CD4-positive, alpha-beta T cell treated with Interleukin-6 for 4 hours (primary cell): ENCODE measurements at places on chromosomes 2 and 18.

DNA sequence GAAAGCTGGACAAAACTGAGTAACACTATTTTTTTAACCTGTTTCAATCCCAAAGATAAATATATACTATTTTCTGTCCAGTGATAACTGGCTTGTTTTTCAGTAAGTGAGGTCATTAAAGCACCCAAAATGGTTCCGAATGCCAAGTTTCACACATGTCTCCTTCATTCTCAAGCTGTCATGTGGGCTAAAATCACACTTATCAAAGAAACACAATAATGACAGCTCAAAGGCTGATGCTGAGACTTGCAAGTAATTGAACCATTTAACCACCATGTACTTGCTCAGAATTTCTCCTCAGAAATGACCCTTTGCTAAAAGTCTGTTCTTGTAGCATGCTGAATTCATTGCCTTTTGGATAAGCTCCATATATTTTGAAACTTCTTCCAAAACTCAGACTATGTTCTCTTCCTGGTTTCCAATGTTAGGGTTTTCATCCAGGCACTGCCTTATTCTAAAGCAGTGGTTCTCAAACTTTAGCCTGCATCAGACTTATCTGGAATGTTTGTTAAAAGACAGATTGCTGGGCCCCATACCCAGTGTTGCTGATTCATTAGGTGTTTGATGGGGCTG, 149.8 kb downstream of the VWC2L start:
- DNase-seq: no peak

- DNase-seq: peak; percentile 40
These were observed 19.3 kb downstream of the INPP5D start for GRCh38 chr2:233079473-233079877.

DNA sequence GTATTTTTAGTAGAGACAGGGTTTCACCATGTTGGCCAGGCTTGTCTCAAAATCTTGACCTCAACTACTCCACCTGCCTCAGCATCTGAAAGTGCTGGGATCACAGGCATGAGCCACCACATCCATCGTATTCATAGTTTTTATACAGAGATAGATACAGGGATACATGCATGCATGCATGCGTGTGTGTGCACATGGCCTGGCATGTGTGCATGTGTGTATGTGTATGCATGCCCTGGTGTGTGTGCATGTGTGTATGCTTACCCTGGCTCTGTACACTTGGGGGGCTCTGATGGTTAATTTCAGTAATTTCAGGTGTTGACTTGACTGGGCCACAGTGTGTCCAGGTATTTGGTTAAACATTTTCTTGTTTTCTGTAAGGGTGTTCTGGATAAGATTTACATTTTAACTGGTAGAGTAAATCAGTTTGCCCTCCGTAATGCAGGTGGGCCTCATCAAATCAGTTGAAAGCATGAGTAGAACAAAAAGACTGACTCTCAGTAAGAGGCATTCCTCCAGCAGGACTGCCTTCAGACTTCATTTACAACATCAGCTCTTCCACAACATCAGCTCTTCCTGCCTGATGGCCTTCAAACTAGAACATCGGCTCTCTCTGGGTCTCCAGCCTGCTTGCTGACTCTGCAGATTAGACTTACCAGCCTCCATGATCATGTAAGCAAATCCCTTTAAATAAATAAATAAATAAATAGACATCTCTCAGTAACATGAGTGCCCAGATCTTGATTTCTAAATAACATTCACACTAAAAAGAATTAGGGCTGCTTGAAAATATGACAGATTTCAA, 30.8 kb downstream of the SESTD1 start:
- DNase-seq: no peak

- no peak for DNase-seq
These were observed 490.9 kb downstream of the STK39 start for GRCh38 chr2:167756446-167756845.

- peak; percentile 70 for DNase-seq
These were observed 10.3 kb upstream of the CXXC1 start for GRCh38 chr18:50297621-50298442.

DNA sequence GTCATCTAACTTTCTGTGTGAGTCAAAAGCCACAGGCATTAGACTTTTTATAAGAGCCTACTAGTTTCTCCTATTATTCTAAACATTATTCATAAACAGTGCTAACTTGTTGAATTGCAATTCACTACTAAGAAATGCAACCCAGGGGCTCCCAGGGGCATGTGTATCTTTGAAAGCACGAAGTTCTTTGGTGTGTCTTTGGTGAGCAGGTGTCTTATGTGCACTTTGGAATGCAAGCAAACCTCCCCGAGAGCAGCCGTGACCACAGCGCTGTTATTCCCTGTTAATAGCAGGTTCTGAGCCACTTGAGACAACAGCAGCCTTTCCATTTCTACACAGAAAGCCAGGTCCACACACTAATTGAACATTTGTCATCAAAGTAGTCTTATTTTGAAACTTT, 123.5 kb downstream of the PRKRA start:
- DNase-seq: no peak

DNA sequence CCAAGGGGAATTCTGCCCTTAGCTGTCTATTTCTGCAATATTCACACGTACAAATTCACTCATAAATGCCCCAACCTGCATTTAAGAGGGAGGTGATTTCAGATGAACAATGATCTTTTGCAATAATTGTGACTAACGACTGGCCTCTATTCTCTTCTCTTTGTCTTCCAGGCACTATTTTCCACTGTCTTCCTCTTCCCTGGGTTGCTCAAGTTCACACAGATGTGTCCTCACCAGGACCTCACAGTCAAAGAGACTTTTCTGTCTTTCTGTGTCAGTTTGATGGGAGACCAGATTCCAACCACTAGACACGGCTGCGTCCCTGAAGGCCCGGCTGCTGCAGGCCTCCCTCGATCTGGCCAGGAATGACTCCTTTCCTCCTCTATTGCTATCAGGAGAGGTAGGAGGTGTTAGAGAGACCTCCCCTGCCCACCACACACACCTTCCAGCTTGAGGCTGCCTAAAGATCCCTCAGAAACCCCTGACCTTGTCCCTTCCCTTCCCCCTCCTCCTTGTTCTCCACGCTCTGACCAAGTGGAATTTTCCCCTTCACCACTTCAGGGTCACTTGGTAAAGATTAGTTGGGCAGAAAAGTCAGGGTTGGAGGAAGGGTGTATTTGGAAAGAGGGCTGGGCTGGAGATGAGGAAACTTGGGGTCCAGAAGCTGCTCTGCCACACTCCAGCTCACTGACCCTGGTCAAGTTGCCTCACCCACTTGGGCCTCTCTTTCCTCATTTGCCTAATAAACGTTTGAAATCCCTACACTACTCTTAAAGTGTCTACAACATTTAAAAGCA, 109.2 kb upstream of the COPS8 start:
- DNase-seq: no peak

DNA sequence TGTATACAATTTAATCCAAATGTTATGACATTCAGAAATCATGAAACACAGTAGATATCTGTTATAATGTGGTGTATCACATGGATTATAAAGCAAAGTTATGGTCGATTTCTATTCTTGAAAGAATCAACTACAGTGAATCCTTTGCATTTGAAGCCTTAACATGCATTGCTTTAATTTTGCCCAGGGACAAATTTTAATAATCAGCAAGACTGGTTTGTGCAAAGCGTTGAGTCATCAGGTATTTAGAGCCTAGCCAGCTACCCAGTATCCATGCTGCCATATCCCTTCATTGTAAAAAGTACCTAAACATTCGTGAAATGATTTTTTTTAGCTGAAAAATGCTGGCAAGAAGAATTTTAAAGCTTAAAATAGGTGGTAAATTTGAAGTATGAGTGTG, 8.9 kb upstream of the SPDYA start:
- DNase-seq: no peak

DNA sequence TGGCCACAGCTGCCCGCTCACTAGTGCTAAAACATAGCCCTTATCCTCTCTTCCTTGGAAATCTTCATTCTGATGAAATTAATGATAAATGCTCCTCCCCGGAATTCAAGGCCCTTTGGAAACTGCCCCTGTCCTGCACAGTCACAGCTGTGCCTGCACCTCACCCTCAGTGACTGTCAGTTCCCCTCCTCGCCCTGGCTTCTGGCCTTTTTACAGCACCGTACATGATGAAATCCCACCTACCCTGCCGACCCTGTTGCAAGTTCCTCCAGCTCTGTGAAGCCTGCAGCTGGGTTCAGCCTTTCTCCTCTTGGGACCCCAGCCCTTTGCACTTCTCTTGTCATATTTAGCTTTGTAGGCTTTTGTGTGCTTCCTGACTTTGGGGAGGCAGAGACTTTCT, 48.4 kb downstream of the DCDC2C start:
- DNase-seq: no peak

DNA sequence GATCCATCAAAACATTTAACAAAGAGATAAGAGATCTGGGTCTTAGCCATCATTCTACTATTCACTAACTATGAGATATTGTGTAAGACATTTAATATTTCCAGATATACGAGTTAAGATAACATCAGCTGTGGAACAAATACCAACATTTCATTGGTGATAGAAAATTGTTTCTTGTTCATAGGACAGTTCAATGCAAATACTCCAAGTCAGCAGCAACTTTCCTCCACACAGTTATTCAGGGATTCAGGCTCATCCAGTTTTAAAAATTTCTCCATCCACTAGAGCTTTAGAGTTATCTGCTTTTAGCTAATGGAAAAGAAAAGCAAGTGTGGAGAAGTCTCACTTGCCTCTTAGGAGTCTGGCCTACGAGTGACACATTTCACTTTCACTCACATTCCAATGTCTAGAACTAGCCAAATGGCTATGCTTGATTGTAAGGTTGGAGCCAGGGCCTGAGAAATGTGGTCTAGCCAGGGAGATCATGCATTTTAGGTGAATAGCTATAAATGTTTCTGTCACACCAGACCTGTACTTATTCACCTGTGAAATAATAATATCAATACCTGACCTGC, 119.3 kb upstream of the MAPRE2 start:
- DNase-seq: no peak

DNA sequence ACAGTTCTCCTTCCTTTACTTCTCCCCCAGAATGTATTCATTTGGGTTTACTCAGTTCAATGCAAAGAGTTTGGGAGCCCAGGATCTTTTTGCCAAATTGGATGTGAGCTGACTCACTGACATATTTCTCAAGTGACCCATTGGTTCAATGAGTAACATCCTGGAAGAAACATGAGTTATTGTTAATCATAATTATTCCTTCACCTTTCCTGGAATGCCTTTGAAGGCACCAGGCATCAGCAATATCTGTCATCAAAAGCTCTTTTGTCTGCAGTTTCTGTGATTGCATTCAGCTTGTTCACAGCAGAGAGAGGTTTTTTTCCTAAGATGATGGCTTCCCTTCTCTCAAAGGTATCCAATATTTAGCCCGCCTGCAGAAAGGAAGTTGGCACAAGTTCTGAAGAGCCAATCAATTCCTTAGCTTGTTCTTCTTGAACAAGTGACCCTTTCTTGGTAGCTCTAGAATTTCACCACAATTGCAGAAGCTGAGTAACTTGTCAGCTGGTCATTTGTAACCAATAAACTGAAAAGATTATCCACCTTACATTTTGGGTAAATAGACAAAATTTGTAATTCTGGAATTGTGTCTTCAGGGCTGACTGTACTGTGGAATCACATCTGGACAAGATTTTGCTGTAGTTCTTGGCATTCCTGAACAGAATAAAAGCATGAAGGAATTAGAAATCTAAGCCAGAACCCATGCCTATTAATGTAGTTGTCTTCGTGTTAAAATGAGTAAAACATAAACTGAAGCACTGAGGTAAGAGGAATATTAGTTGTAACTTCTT, 72.2 kb upstream of the TMEM17 start:
- no peak for DNase-seq

DNA sequence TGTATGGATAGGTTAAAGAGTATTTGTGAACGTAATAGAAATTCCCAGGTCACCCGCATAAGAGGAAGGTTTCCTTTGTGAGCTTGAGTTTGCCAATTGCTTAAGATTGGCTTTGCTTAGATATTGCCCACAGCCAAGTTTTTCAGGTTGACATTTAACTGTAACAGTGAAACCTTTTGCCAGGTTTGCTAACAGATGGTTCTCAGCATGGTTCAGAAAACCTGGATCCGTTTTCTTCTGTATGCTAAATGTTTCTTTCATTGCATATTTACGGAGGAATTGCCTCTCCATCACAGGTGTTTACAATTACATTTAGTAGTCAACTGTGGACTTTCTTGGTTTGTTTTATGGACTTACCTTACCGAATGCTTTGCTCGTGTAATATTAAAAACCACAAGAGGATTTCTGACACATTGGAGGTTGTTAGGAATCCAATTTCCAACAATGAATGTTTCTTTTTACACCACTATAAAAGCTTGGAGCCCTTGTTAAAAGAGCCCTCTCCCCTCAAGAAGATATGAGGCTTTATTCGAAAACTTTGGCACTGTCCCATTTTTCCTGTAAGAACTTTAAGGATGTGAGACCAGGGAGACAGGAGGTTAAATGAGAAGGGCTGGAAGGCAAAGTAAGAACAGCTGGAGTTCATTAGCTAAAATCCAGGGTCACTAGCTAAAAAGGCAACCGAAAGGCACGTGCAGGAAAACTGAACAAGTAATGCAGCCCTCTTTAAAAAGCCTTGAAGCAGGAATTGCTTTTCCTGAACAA, 7.8 kb downstream of the CDK15 start:
- DNase-seq: no peak

DNA sequence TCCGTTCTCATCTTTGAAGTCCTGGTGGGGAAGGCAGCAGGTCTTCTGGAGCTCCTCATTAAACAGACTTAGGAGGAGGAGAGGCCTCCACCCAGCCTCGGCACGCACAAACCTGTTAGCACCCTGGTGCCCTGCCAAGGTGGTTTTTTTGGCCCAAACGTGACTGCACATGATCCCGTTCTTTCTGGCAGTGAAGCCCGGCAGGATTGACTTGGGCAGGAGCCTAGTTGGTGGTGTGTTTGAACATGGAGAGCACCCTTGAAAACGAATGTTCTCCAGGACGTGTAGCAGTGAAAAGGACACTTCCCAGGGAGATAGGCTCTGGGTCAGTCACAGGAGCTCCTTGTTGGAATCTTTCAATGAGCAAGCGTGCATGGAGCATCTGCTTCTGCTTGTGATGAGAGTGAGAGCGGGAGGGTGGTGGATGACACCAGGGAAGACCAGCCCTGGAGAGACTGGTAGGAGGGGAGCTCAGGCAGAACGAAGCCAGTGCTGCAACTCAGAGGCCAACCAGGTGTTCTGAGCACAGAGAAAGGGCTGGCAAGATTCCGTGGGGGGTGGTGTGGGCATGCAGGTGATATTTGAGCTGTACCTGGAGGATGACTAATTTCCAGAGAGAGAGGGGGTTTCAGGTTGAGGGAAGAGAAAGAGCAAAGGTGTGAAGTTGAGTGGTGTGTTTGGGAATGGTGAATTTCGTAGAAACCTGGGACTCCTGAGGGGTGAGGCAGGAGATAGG, 73.8 kb downstream of the TANC1 start:
- DNase-seq: no peak

- no peak for DNase-seq
These were observed 44.8 kb downstream of the REL start for GRCh38 chr2:60925994-60926740.
